ENCODE measurements at places on chromosomes 4 and X.

GRCh38 chr4:3192827-3193226, 56.1 kb upstream of the MSANTD1 start:
- no peak for DNase-seq

- peak; percentile 49 for DNase-seq
Measured at GRCh38 chr4:6019316-6020263, 1.4 kb upstream of the C4orf50 start.

DNA sequence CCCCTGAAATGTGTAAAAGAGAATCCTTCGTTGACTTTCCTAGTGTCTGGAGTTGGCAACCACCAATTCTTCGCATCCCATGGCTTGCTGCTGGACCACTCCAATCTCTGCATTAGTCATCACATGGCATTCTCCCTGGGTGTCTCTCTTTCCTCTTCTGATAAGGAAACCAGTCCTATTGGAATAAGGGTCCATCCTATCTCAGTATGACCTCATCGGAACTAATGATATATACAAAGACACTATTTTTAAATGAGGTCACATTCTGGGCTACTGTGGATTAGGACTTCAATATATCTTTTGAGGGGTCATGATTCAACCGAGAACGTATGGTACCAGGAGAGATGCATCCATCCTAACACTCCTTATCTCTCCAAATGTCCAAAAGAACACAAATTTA, 259.1 kb upstream of the CPEB2 start:
- DNase-seq: no peak

- no peak for DNase-seq
Measured at GRCh38 chrX:31546126-31546525, 474.3 kb upstream of the FTHL17 start.

DNA sequence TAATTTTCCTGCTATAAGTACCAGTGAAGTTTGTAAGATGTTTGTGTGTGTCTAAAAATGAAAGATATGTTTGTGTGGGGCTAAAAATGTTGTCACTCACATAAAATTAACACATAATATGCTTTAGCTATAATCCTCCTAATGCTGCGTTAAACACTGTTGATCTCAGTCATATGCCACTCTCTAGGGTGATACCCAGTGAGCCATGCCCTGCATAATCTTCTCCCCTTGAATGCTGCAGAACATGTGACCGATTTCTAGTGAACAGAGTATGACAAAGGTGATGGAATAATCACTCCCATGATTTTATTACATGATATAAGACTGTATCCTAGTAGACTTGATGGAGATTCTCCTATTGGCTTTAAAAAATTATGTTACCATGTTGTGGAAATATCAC, 119.1 kb upstream of the EPHA5 start:
- DNase-seq: no peak

DNA sequence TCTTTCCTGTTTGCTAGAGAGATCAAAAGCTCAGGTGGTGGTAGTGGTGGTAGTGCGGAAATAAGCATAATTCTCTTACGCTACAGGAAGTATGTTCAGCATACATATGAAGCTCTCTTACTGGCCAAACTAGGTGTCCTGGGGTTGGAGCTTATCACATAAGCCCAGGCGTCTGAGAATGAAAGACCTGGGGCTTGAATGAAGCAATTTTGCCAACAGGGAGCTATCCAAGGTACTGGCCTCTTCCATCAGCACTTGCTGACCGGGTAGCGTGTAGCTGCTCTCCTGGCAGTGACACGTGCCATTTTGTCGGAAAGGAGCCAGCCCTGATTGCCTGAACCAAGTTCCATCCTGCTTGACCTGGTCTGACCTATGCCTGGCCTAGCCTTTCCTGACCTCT, 65.9 kb upstream of the HPF1 start:
- DNase-seq: peak; percentile 38

DNA sequence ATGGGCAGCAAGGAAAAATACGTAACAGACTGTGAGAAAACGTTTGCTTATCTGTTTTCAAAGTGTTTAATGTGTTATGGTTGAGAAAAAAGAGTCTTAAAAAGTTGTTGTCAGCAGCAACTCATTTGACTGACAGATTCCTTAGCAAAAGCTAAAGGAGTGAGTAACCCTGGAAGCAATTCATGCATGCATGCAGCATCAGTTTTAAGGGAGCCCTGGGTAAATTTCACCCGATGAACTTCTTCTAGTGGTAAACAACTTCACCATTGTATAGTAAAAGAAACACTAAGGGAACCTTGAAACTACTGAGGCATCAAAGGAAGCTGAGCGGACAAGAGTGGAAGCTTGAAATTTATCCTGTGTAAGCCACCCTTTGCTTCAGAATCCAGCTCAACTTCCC, 583.2 kb upstream of the INTU start:
- no peak for DNase-seq

DNA sequence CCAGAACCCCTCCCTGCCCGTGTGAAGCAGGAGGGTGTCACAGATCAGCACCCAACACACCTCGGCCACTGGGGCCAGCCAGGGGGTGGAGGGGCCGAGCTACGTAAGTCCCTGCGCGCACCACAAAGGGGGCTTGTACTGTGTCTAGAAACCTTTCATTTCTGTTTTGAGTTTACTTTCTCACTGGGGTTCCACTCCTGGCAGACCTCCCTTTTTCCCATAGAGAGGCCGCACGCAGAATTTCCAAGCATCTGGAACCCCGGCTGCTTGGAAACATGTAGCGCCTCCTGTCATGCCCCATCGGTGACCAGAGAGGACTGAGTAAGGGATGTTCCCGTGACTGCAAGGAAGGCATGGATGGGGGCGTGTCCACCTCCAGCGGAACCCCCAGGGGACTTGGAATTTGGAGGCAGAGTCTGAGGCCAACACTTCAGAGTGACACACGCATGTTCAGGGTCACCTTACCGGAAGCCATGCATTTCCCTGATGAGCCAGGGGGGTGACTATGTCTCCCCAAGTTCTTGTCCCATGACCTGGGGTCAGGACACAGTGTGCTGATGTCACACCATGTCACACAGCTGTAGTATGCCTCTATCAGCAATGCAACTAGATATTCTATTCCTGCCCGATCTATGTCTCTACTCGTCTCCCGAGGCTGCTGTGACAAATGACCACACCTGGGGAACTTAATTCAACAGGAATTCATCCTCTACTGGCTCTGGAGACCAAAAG, 105.3 kb downstream of the DHRSX start:
- no peak for DNase-seq

- DNase-seq: no peak
Measured at GRCh38 chr4:40846532-40846931, 96.8 kb downstream of the NSUN7 start.

DNA sequence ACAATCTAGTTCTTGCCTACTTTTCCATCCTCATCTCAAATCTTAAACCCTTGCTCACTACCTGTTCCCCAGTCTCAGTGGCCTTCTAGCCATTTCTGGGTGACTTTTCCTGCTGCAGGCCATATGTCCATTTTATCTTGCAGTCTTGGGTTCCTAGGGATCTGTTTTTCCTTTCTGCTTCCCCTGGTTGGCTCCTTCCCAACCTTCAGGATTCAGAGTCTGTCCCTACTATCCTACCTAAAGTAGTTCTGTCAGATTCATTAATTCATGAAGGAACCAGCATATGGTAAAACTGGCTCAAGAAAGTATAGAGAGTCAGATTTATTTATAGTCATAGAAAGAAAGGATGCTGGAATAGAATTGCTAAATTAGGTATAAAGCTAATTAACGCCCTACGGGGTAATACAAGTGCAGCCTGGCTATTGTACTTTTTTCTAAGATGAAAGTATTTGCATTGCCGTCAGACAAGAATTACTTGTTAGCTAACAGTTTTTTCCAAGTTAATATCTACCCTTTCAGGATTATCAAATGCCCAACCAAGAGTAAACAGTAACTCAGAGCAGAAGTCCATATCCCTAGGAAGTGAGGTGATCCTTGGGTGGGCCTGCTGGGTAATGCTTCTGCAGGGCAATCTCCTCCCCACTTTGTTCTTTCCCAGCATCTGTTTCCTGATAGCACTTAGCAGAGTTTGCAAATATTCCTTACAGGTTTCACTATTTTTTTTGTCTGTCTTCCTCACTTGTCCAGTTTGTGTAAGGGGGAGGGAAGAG, 63.6 kb downstream of the REPS2 start:
- DNase-seq: no peak

DNA sequence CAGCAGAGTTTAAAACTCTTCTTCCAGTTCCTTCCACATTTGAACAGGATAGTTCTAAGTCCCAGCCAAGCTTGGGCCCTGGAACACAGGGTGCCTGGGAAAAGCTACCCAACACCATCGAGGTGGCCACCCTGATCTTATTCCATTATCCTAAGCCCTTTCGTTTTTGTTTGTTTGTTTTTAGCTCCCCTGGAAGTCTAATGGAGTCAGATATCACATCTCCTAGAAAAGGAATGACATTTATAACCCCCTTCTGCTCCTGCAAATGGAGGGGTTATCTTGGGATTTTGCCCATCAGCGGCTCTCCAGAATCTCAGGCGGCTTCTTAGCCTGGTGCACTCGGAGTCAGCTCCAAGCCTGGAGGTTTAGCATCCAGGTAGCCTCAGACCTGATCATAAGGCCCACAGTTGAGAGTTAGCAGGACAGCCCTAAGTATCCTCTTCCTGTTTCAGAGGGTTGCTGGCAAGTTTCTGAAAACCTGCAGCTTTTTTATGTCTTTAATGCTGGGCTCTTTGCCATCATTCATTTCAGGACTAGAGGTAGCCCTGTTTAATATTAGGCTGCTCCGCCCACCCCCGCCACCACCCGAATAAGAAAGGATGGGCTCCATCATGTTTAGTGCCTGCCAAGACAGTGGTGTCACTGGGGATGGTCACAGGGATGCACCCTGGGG, 230.0 kb upstream of the LNX1 start:
- DNase-seq: no peak

DNA sequence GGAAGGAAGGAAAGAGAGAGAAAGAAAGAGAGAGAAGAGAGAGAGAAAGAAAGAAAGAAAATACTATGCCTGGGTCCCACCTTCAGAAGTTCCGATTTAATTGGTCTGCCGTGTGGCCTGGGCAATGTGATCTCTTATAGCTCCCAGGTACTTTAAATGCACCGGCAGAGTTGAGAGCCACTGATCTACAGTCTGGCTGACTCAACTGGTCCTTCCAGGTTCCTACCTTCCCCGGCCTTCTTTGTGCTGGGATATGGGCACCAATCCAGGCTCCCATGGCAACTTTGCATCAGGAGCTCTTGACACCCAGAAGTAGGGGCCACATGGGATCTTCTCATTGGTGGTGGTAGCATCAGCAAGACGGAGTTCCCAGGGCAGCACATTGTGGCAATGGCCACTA, 186.5 kb upstream of the ATP6AP2 start:
- no peak for DNase-seq

- no peak for DNase-seq
Measured at GRCh38 chr4:115042496-115042895, 70.9 kb downstream of the NDST4 start.

DNA sequence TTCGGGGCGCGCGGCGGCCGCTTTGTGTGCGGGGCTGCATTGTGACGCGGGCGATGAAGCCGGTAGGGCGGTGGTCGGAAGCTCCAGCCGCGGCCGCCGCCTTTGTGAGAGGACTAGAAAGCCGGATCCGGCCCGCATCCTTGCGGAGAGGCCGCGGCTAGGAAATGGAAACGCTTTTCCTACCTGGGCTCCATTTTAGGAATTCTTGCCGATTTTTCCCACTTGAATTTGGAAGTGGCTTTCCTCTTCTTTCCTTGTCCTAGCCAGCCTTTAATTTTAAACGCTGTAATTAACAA, 708 bp downstream of the TMSB4X start:
- DNase-seq: no peak

DNA sequence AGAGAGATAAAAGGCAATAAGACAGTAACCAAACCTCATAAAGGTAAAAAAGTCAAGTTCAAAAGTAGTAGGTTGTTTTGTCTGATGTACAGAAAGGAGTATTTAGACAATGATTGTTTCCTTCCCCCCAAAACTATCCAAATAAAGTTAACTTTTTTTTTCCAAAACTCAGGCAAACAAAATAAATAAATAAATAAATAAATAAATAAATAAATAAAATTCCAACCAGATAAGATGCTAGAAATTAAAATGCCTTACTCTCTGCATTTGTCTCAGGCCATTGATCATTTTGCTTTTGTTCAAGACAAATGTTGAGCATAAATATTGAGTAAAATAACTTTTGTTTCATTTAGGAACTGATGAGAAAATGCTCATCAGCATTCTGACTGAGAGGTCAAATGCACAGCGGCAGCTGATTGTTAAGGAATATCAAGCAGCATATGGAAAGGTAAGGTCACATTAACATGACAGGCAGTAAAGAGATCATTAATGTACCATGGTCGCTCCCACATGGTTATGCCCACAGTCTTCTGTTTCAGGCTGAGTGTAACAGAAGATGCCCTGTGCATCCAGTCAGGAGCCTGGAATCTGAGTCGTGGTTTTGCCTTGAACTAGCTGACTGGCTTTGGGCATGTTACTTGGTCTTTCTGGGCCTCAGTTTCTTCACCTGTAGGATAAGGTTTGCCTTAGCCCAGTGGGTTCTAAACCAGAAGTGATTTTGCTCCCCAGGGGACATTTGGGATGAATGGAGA, 27.3 kb downstream of the ANXA3 start:
- no peak for DNase-seq

DNA sequence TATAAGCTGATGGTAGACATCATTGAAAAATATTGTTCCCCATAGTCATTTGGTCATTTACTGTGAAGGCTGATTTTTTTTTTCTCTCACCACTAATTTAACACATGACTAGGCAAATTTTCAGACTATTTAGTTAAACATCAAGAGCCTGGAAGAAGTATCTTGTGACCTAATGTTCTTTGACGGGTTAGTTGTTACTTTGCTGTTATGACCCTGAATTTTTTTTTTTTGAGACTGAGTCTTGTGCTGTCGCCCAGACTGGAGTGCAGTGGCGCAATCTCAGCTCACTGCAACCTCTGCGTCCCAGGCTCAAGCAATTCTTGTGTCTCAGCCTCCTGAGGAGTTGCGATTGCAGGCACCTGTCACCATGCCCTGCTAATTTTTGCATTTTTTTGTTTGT, 67.0 kb downstream of the HPF1 start:
- DNase-seq: no peak

GRCh38 chrX:138908577-138908976, 197.1 kb upstream of the FGF13 start:
- no peak for DNase-seq

DNA sequence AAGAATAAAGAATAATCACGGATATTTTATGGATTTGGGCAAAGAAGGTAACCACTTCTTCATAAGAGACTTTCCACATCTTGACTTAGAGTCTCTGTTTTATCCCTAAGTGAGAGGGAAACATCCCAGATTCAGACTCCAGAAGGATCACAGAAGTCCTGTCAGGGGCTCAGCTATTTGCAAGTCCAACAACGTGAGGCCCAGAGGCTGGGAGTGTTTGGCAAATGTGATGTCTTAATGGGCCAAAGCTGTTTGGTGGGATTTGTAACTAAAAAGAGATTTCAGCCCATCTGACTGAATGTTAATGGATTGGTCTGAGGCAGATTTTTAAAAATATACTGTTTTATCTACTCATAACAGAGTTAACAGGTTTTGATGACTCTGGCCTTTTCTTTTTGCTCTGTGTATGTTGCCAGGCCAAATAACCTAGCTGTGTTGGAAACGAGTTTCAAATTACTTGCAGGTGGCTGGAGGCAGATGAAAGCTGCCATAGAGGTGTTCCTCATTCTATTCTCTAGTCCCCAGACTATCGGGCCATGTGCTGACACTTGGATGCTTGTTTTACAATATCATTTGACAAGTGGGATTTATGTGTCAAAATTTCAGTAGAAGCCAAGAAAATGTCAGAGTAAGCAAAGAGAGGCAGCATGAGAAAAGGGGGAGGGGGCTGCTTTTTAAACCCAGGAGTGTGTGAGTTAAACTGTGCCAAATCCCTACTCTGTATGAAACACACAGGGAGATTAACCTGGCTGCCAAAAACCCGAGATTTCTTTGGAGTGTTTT, 330.9 kb downstream of the DCHS2 start:
- DNase-seq: no peak

Data from activated CD8-positive, alpha-beta T cell treated with anti-CD3 and anti-CD28 coated beads for 36 hours (primary cell).